ENCODE measurements at places on chromosomes 7 and 10. TPM values are rescaled to one million over a fixed set of nuclear protein-coding genes. Genes with fewer than 3 reads are reported as not detected.

The AKR1C2 gene
- not detected for total RNA-seq

DNA sequence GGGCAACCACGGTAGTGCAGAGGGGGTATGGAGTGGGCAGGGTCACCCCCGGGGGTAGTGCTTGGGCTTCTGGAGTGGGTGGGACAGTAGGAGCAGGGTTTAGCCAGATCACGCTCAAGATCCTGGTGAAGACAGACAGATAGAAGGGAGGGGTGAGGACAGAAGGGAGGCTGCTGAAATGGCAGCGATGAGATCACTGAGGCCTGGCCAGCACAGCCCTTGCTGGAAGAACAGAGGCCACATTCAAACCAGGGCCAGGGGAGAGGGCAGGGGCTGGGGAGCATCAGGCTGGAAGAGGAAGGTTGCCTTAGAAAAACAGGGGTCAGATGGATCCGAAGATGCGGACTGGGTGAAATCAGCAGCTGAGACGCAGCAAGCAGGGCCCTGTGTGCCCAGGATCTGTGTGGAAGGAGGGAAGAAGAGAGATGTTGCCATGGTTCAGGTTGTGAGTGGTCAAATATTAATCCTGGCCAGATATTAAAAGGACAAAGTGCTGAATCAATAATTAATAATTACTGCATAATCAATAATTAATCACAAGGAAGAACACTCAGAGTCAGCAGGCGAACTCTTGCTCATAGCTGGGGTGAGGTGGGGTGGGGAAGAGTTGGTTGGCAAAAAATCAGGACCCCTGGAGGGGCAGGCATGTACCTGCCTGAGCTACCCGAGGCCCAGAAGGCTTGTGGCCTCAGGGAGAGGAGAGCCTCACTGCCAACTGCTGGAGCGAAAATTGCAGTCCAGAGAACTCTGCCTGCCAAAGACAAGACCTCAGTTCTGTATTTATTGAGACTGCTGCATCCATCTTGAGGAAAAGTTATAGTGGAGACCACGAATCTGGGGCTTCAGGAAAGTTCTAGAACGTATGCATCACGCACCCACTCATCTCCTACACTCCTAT lies 105.7 kb downstream of the GRB10 start:
- no peak overlapping the region for H3K27ac ChIP-seq
- no peaks in the 10 kb centered on the region for H3K4me1 ChIP-seq
- no peaks in the 10 kb centered on the region for H3K36me3 ChIP-seq
- H3K27me3 ChIP-seq, result no peaks in the 10 kb centered on the region
- no peak for DNase-seq
- H3K4me3 ChIP-seq, result no peak overlapping the region

The ZNF488 gene
- 0.75 TPM for total RNA-seq

- no peak overlapping the region for H3K4me3 ChIP-seq
- peak overlapping the region; percentile 39 for H3K27ac ChIP-seq
- peaks cover 44% of the 10 kb centered on the region for H3K4me1 ChIP-seq
- H3K27me3 ChIP-seq, result no peaks in the 10 kb centered on the region
- peaks cover 2% of the 10 kb centered on the region for H3K36me3 ChIP-seq
Observed at GRCh38 chr7:132654150-132654549, 77.9 kb upstream of the PLXNA4 start.

DNA sequence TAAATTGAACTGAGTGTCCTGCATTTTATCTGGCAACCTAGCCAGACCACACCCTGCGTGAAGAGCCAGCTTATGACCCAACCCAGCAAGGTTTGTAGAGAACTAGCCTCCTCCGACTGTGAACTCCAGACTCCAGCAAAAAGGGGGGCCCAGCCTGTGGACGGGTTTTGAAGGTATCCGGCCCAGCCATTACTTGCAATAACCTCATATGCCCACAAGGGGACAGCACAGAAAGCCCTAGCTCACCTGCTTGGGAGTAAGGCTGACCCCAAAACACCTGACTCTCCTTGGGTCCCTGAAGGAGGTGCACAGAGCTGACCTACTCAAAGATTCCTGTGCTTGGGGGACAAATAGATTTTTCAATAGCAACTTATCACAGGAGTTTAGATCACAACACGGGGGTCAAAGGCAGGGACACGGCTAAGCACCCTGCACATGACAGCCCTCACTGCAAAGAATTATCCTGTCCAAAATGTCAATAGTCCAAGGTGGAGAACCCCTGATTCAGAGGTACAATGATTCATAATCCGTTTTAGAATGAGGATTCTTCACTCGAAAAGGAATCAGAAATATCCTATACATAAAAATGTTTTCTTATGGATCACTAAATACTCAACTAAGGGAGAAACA lies 4.6 kb downstream of the TRPV6 start:
- H3K27me3 ChIP-seq, result peaks cover 4% of the 10 kb centered on the region
- peak; percentile 67 for DNase-seq
- H3K27ac ChIP-seq, result no peak overlapping the region
- H3K4me3 ChIP-seq, result no peak overlapping the region
- no peaks in the 10 kb centered on the region for H3K36me3 ChIP-seq
- no peaks in the 10 kb centered on the region for H3K4me1 ChIP-seq

- H3K4me3 ChIP-seq, result no peak overlapping the region
- DNase-seq, result no peak
- peaks cover 3% of the 10 kb centered on the region for H3K36me3 ChIP-seq
- peaks cover 26% of the 10 kb centered on the region for H3K4me1 ChIP-seq
Observed at GRCh38 chr10:47167591-47167990, 132.4 kb upstream of the GDF10 start.

- H3K4me1 ChIP-seq, result no peaks in the 10 kb centered on the region
- no peak overlapping the region for H3K4me3 ChIP-seq
Observed at GRCh38 chr10:122098924-122099323, 110.0 kb downstream of the TACC2 start.

- no peaks in the 10 kb centered on the region for H3K27me3 ChIP-seq
- no peaks in the 10 kb centered on the region for H3K4me1 ChIP-seq
- H3K36me3 ChIP-seq, result no peaks in the 10 kb centered on the region
- no peak for DNase-seq
- H3K4me3 ChIP-seq, result no peak overlapping the region
- H3K27ac ChIP-seq, result no peak overlapping the region
Observed at GRCh38 chr7:84663224-84663623, 468.6 kb upstream of the SEMA3A start.

DNA sequence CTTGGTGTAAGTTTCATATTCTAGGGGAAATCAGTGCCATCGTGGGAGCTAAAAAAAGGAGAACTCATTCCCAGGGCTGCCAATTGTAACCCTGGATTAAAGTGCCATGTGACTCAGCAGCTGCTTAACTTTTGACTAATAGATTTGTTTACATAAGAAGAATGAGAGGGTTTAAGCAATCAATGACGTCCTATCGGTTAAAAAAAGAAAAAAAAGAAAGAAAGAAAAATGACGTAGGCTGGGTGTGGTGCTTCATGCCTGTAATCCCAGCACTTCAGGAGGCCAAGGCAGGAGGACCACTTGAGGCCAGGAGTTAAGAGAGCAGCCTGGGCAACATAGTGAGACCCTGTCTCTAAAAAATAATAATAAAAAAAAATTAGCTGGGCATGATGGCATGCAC lies 116.2 kb upstream of the AFAP1L2 start:
- peak overlapping the region; percentile 54 for H3K4me3 ChIP-seq
- peaks cover 95% of the 10 kb centered on the region for H3K4me1 ChIP-seq
- H3K27me3 ChIP-seq, result no peaks in the 10 kb centered on the region
- peaks cover 9% of the 10 kb centered on the region for H3K36me3 ChIP-seq
- no peak for DNase-seq
- H3K27ac ChIP-seq, result peak overlapping the region; percentile 92

- H3K27me3 ChIP-seq, result no peaks in the 10 kb centered on the region
- H3K4me1 ChIP-seq, result no peaks in the 10 kb centered on the region
- H3K4me3 ChIP-seq, result no peak overlapping the region
- no peak overlapping the region for H3K27ac ChIP-seq
- H3K36me3 ChIP-seq, result no peaks in the 10 kb centered on the region
Observed at GRCh38 chr10:20004087-20004523, 187.9 kb downstream of the PLXDC2 start.

GRCh38 chr7:71695186-71695585 lies 563.2 kb downstream of the GALNT17 start:
- DNase-seq, result no peak
- no peaks in the 10 kb centered on the region for H3K36me3 ChIP-seq
- no peak overlapping the region for H3K27ac ChIP-seq
- no peaks in the 10 kb centered on the region for H3K27me3 ChIP-seq

The GNGT1 gene
- total RNA-seq, result not detected

DNA sequence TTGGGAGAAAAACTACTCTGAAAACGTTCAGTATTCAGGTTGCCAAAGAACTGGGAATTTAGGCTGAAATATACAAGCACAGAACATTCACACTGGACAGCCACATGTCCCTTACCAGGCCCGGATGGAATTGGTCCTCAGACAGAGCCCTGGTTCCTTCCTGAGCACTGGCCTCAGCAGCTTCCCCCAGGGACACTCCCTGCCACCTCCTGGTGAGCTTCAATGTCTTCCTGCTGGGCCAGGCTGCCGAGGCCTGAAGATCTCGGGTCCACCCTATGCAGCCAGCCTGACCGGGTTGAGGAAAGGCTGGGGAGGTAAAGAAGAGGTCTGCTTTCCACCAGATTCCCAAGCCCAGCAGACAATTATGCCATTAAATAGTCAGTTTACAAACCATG lies 24.8 kb downstream of the LEP start:
- no peak overlapping the region for H3K27ac ChIP-seq
- DNase-seq, result no peak
- no peaks in the 10 kb centered on the region for H3K36me3 ChIP-seq
- H3K4me1 ChIP-seq, result no peaks in the 10 kb centered on the region
- peaks cover 16% of the 10 kb centered on the region for H3K27me3 ChIP-seq

DNA sequence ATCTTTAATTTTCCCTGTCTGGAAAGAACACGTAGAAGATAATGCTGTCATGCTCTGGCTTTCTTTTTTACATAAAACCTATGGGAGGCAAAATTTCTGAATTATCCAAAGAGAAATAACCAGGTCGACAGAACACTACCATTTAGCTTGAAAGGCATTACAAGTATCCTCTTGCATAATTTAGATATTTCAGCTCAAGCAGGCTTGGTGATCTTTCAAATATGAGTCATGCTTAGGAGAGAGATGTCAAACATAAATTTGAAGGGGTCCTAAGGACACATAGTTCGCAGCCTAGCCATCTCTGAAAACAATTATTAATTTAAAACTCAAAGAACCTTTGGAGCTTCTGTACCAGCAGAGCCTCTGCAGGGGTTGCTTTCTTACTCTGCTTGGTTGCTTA lies 100.9 kb downstream of the FAS start:
- H3K4me1 ChIP-seq, result peaks cover 4% of the 10 kb centered on the region
- peaks cover 2% of the 10 kb centered on the region for H3K27me3 ChIP-seq
- no peak overlapping the region for H3K4me3 ChIP-seq
- H3K27ac ChIP-seq, result no peak overlapping the region
- no peaks in the 10 kb centered on the region for H3K36me3 ChIP-seq

- H3K4me1 ChIP-seq, result no peaks in the 10 kb centered on the region
- no peak overlapping the region for H3K27ac ChIP-seq
- no peak for DNase-seq
- peaks cover 5% of the 10 kb centered on the region for H3K27me3 ChIP-seq
Observed at GRCh38 chr10:61248013-61248412, 205.2 kb downstream of the TMEM26 start.

DNA sequence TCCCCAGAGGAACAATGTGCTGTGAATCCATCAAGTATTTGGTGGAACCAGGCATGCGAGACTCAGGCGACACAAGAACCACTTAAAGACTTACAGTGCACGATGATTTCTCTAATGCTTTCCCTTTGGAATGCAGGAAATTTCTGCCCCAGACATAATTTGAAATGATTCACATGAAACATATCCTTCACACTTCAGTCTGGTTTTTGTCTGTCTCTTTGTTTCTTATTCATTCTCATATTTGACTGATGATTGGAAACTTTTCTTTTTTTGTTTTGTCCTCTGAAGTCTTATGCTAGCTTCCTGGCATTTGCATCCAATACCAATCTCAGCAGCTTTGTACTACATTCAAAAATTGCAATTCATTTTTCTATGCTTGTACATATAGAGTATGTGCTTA lies 502.8 kb downstream of the PHTF2 start:
- no peak overlapping the region for H3K27ac ChIP-seq
- H3K4me1 ChIP-seq, result no peaks in the 10 kb centered on the region
- DNase-seq, result no peak
- no peaks in the 10 kb centered on the region for H3K36me3 ChIP-seq
- H3K4me3 ChIP-seq, result no peak overlapping the region

- no peaks in the 10 kb centered on the region for H3K36me3 ChIP-seq
- no peak overlapping the region for H3K4me3 ChIP-seq
- no peaks in the 10 kb centered on the region for H3K4me1 ChIP-seq
- no peak overlapping the region for H3K27ac ChIP-seq
Observed at GRCh38 chr10:1665681-1666080, 71.6 kb downstream of the ADARB2 start.

The GPC2 gene
- 6.1 TPM for total RNA-seq

DNA sequence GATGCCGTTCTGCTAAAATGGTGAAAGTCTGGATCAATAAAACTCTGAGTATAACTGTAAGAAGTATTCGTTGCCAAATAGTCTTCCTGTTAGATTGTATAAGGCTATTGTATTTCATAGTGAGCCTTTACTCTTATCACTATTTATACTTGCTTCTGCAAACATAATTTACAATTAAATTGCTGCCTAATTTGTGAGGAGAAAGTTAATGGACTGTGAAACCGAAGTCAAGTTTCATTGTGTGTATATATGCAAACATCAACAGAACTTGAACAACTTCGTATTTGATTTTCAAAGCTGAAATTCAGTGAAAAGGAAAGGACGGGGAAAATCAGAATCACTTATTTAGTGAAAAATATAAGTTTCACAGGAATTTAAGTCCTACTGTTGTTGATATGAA lies 135.9 kb upstream of the CCDC6 start:
- no peak for DNase-seq
- H3K27me3 ChIP-seq, result no peaks in the 10 kb centered on the region
- no peak overlapping the region for H3K27ac ChIP-seq
- no peaks in the 10 kb centered on the region for H3K4me1 ChIP-seq
- no peak overlapping the region for H3K4me3 ChIP-seq

- DNase-seq, result no peak
- H3K27ac ChIP-seq, result no peak overlapping the region
- no peak overlapping the region for H3K4me3 ChIP-seq
- peaks cover 6% of the 10 kb centered on the region for H3K4me1 ChIP-seq
Observed at GRCh38 chr7:19665399-19666008, 43.3 kb downstream of the POLR1F start.

DNA sequence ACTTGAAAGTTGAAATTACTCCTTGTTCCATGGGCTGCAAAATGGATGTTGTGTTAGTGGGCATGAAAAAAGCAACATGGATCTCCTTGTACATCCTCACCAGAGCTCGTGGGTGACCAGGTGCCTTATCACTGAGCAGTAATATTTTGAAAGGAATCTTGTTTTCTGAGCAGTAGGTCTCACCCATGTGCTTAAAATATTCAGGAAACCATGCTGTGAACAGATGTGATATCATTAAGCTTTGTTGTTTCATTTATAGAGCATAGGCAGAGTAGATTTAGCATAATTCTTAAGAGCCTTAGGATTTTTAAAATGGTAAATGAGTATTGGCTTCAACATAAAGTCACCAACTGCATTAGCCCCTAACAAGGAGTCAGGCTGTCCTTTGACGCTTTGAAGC lies 316.6 kb downstream of the TYW1 start:
- no peaks in the 10 kb centered on the region for H3K4me1 ChIP-seq
- peaks cover 54% of the 10 kb centered on the region for H3K36me3 ChIP-seq
- no peak overlapping the region for H3K27ac ChIP-seq
- no peak for DNase-seq
- H3K4me3 ChIP-seq, result no peak overlapping the region

GRCh38 chr7:151659219-151659618 lies 139.5 kb upstream of the RHEB start:
- no peaks in the 10 kb centered on the region for H3K4me1 ChIP-seq
- H3K27me3 ChIP-seq, result no peaks in the 10 kb centered on the region
- H3K27ac ChIP-seq, result no peak overlapping the region
- H3K36me3 ChIP-seq, result peaks cover 2% of the 10 kb centered on the region
- H3K4me3 ChIP-seq, result no peak overlapping the region
- DNase-seq, result no peak

The FAM13C gene
- 0.35 TPM for total RNA-seq

GRCh38 chr7:25384788-25385505 lies 156.7 kb upstream of the NPVF start:
- H3K4me3 ChIP-seq, result no peak overlapping the region
- no peaks in the 10 kb centered on the region for H3K4me1 ChIP-seq
- H3K27me3 ChIP-seq, result no peaks in the 10 kb centered on the region
- H3K36me3 ChIP-seq, result no peaks in the 10 kb centered on the region

Measured in activated CD4-positive, alpha-beta T cell treated with anti-CD3 and anti-CD28 coated beads for 36 hours (primary cell).